ENCODE measurements at places on chromosomes 7 and 10.

DNA sequence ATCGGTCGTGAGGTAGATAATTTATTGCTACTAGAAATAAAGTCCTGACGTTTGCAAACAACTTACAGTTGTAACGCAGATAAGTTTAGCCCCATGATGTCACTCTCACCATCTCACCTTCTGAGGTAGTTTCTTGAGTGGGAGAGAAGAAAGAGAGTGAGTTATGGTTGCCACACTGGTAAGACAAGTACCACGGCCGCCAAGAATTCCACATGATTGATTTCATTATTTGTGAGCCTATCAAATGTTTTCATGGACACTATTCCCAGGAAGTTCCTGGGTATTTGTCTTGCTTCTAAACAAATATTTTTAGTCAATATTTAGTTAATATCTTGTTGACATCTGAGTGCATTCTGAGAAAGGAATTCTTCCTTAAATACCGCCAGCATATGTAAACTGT is 339.4 kb upstream of the KIAA1217 start:
- no peak for DNase-seq

- DNase-seq, result no peak
These were observed 42.9 kb downstream of the TAX1BP1 start for GRCh38 chr7:27782849-27783248.

DNA sequence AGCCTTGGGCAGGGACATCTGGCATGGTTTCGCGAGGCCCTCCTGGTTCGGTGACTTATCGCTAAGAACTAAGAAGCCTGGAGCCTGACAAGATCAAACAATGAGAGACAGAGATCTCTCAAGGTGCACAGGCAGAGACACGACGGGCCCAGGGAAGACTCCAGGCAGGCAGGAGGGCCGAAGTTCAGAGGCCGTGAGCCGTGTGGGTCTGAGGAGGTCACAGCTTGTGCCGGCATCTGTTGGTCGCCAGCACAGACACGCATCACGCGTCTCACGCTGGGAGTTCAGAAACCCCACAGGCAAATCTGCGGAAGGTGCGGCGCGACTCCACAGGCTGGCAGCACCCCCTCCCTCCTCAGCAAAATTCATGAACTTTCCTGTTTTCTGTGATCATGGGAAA is 314.0 kb downstream of the DNAJB6 start:
- DNase-seq, result no peak

DNA sequence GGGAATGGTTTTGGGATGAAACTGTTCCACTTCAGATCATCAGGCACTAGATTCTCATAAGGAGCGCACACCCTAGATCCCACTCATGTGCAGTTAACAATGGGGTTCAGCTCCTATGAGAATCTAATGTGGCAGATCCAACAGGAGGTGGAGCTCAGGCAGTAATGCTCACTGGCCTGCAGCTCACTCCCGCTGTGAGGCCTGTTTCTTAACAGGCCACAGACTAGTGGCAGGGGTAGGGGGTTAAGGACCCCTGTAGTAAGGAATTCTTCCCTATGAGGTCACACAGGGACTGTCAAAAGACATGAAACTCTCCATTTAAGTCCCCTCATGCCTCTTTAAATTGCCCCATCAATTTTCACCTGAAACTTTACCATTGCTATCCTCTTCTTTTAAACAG is 8.0 kb downstream of the HGF start:
- DNase-seq, result no peak
